IPS-NIHi11 (cell line): ENCODE measurements at places on chromosomes 7 and 10.

DNA sequence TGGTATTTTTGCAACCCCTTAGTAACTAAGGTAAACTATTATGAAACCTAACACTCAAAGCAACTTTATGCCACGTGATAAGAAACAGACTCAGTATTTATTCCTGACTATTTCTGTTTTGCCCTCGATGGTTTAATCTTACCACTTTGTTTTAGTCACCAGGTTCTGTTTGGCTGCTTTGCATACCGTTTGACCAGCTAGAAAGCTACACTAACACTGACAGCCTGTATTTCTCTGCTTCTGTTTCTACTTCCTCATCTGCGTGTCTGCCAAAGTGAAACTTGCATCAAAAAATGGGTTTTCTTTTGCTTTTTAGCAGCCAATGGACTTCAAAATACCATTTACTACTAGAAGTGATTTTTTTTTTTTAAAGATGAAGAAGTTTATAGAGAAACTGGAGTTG is 802.5 kb downstream of the GRM8 start:
- DNase-seq, result no peak

DNA sequence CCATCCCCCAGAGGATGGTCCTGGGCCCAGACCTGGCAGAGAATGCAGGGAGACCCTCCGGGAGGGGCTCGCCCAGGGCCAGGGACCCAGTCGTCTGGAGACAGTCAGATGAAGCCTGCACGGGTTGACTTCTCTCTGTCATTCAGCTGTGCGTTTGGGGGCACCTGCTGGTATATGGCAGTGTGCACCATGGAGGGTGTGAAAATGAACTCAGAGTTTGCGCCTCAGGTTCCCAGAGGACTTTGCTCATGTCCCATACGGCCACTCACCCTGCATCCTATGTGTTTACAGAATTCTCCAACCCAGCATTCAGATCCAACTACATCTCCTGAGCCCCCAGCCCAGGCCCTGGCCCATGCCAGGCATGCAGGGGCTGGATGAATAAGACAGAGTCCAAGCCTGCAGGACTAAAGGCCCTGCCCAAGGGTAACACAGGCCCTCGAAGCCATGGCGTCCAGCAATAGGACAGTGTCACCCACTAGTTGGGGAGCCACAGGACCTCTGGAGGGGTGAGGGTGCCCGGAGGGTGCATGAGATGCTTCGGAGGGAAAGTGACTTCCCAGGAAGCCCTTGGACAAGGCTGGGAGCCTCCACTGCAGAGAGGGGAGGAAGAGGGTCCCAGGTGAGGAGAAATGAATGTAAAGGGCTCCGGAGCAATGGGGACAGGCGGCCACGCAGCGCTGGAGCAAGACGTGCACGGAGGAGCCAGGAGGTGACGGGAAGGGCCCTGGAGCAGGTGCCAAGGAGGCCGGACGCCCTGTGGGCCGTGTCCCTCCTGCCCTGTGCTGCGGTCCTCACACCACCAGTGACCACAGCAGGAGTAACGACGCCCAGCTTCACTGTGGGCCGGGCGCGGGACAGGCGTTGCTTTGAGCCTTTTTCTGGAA is 36.3 kb downstream of the CALML3 start:
- no peak for DNase-seq

GRCh38 chr7:50982626-50983025 is 199.9 kb upstream of the GRB10 start:
- peak; percentile 38 for DNase-seq

- DNase-seq, result no peak
Observed at GRCh38 chr7:90485734-90486316, 16.4 kb downstream of the PTTG1IP2 start.

- DNase-seq, result no peak
Observed at GRCh38 chr10:63760708-63761047, 239.5 kb downstream of the REEP3 start.

DNA sequence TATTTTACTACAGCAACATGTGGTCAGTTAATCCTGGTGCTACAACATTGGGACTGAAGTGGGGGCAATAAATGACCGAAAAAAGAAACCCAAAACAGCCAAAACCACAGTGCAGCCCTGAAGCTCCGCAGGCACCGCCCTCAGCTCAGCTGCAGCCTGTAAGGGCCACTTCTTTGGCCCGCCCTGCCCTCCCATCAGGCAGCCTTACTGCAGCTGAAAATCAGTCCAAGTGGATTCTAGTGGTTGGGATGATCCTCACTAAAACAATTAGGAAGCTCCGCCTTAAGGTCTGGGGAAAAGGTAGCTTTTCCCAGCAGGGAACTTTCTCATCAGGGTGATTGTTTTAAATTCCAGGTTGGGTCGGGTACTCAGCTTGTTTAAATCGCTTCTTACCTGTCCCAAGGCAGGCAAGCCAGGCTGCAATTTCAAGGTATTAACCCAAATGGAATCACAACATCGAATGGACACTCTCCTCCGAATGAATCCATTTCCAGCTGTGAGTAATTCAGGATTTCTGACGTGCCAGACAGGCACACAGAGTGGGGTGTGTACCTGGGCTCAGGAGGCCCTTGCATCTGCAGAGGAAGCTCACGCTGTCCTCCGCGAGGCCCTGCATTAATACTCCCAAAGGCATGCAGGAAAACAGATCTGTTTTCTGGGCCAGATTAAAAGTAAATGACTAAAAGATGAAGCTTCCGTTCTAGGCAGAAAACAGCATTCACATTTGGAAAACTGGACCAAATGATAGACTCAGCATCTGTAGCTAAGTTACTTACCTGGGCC is 104.3 kb downstream of the CREB5 start:
- peak; percentile 58 for DNase-seq

GRCh38 chr7:22138106-22138505 is 192.4 kb upstream of the CDCA7L start:
- DNase-seq, result no peak

GRCh38 chr10:72574636-72575035 is 51.2 kb downstream of the MICU1 start:
- DNase-seq, result no peak

GRCh38 chr7:2114926-2115759 is 117.6 kb downstream of the MAD1L1 start:
- DNase-seq, result no peak

- DNase-seq, result peak; percentile 7
Observed at GRCh38 chr10:70472799-70473454, 5.6 kb upstream of the PALD1 start.

GRCh38 chr10:129416956-129417765 is 49.9 kb upstream of the MGMT start:
- no peak for DNase-seq

GRCh38 chr7:11237742-11238141 is 264.1 kb downstream of the PHF14 start:
- no peak for DNase-seq

DNA sequence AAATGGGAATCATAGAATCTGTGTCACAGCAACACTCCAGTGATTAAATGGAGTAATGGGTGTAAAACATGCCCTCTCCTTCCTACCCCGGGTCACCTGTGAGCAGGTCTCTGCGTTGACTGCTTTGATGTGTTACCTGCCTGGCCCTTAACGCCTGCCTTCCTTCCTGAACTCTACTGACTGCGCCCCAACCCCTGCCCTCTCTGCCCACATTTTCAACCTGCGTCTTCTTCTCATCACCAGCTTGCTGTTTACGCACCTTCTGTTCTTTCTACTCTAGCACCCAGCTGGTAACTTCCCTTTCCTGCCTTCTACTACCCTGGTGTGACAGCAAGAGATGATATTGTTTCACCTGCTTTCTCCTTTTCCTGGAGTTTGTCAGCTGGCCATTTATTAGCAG is 303.0 kb upstream of the LRGUK start:
- no peak for DNase-seq

- peak; percentile 10 for DNase-seq
Observed at GRCh38 chr7:69654849-69655707, 56.8 kb downstream of the AUTS2 start.

DNA sequence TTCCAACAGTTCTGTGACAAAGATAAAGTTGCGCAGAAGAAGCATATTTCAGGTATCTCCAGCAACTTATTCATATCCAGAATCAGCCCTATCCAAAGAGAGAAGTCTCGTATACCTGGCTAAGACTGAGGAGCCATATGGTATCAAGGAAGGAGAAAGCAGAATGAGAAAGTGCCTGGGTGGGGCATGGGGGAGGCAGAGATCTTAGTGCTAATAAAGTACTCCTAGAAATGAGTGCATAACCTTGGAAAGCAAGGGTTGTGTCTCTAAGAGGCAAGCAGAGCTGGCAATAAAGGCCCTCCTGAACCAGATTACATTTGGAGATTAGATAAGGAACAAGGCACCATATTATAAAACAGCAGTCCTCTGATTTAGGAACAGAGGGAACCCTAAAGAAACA is 12.7 kb downstream of the TASOR2 start:
- no peak for DNase-seq

DNA sequence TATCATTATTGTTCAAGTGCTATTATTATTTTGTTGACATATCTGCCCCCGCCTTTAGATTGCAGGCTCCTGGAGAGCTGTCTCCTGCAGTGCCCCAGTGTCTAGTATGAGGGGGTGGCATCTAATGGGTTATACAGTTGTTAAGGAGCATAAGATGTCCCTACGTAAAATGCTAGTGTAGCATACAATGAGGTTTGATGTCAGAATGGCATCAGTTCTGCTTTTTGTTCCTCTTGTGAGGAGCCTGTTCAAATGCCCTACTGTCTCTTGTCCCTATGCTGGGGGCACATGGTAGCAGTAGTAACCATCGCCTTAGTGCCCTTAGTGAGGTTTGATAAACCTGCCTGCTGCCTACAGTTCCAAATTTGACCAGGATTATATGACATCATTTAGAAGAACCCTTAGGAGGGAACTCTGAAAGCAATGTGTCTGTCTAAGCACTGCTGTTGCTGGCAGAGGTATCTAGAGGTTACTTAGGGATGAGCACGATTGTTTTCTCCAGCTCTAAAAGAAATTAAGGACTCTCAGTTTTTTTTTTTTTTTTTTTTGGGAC is 9.7 kb downstream of the CREM start:
- no peak for DNase-seq

DNA sequence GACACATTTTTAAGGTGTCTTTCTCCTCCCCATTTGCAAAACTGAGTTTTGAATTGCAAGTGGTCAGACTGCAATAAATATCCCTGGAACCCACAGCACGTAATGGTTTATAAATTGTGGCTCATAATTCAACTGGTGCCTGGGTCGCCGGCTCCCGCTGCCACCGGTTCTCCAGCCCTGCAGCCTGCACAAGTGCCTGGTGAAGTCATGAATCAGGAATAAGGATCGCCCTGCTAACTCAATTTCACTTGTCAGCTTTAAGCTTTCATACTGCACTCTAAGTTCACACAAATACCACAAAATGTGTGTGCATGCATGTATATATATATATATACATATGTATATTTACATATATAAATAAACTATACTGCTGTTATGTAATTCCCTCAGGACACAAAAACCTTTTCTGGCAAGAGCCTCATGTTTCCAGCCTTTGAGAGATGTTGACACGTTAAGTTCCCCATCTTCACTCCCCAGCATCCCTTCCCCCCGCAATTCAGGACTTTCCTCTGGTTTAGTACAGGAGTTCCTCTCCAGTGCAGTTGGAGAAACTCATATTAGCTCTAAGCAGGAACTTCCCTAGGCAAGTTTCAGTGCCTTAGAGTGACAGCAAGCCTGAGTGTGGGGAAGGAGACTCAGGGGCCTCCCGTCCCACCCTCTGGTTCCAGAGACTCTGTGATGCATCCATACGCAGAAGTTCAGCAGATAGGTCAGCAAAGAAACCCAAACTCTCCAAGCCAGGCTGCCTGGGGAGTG is 129.2 kb upstream of the UNC5B start:
- DNase-seq, result peak; percentile 3

- peak; percentile 37 for DNase-seq
Observed at GRCh38 chr7:148987751-148988512, 40.4 kb downstream of the PDIA4 start.

GRCh38 chr7:111735661-111736551 is 173.6 kb upstream of the IMMP2L start:
- peak; percentile 79 for DNase-seq

DNA sequence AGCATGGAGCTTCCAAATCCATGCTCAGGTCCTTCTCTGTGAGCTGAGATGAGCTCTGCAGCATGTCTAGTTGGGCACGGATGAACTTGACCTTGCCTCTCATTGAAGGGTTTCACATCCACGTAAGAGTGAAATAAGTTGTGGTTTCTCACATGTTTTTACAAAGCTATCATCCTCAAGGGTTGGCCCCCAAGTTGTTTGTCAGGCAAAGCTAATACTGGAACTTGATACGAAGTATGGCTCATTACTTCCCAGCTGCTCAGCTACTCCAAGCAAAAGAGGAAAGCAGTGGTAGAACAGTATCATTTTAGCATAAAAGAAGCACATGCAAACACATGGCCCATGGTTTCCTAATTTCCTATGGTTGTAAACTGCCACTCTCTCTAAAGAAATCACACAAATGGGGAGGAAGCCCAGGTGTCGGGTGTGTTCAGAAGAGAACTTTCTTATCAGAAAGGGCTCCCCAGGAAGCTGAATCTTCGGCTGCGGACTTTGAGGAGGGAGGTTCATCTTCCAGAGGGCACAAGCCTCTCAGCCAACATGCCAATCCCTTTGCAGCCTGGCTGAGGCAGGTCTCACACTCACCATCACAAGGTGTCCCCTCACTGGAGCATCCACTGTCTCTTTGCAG is 45.3 kb downstream of the PDLIM1 start:
- DNase-seq, result no peak

GRCh38 chr7:1460821-1461645 is 1.8 kb upstream of the MICALL2 start:
- DNase-seq, result peak; percentile 67

DNA sequence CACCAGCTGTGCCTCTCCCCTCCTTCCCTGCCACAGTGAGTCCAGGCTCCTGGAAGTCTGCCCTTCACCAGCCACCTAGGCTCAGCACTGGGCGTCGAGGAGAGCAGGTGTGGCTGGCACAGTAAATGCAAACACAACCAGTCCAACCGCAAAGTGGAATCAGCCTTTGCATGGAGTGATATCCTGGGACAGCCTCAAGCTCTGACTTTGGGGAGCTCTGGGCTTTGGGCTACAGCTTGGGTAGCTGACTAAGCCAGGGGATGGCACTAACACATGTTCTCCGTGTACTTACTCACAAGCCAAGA is 312.4 kb downstream of the KCNMA1 start:
- no peak for DNase-seq

GRCh38 chr7:53947732-53948131 is 594.4 kb upstream of the VSTM2A start:
- no peak for DNase-seq

- DNase-seq, result peak; percentile 68
Observed at GRCh38 chr10:86079088-86079487, 287.5 kb downstream of the GRID1 start.

GRCh38 chr7:68216051-68216450 is 1219.4 kb downstream of the TYW1 start:
- peak; percentile 26 for DNase-seq
